Esophagus muscularis mucosa (tissue), 4 donors: ENCODE measurements at places on chromosomes 5 and 9. TPM values are rescaled to one million over a fixed set of nuclear protein-coding genes. Genes with fewer than 3 reads are reported as not detected.
A peak's percentile ranks its signal among the peaks of the same experiment; 100 is the strongest.

Gene BSPRY
- 0.99 TPM for total RNA-seq

Gene IRX4
- total RNA-seq: not detected

DNA sequence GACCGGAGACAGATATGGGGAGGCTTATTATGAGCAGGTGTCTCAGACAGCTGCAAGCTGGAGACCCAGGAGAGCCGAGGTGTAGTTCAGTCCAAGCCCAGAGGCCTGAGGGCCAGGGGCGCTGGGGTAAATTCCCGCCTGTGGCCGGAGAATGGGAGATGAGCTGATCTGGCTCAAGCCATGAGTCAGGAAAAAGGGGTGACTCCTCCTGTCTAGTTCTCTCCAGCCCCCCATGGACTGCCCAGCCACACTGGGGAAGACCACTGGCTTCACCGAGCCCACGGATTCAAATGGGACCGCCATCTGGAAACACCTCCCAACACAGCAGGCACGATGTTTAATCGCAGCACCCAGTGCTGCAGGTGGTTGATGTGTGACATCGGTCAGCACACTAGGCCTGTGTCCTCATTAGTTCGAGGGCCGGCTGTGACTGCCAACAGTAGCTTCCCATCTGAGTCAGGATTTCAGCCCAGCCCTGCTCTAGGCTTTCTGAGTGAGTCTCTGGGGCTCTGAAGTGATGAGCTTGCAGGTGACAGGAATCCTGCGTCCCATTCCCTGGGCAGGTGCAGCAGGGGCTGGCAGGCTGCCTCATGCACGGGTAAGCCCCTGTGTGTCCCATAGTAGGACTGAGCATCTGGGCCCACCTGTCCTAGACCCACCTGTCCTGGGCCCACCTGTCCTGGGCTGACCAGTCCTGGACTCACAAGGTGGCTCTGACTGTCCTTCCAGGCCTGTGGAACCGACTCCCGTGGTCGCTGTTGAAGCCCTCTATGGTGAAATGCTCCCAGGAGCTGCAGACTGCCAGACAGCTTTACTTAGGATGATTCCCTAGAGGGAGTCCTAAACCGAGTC lies 49.7 kb downstream of the AHRR start:
- DNase-seq: peak; percentile 55

DNA sequence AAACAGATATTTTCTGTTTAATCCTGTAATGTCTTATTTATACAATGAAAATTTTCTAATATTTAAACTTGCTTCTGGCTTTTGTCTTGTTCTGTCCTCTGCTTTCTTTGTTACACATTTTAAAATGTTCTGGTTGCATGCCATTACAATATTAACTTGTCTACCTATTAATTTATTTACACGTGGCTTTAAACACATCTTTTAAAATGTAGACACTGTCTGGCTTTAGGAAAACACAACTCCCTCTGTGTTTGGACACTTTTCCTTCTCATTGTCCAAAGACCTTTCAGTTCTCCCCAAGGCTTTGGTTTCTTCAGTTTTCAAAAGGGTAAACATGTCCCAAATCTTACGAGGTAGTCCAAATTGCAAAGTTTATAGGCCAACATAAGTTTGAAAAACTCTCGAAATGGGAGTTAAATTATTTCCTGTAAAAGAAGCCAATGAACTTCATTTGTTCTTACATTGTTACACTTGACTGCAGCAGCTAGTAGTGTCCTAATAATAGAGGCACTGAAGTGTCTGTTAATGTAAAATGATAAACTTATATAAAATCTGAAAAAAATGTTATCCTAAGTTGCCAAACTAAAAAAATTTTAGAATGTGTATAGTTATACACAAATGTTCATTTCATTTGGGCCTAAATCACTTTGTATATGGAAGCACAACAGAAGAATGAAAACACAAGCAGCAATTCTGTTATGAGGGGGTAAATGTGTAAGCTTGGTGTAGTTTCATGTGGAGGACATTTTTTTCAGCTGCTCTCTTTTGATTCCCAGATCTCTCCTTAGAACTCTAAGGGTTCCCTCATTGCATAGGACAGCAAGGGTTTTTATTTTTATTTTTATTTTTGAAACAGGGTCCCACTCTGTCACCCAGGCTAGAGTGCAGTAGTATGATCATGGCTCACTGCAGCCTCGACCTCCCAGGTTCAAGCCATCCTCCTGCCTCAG lies 53.8 kb downstream of the ALDH1A1 start:
- DNase-seq: no peak
